Metanephros (tissue), 2 donors: ENCODE measurements at places on chromosomes 7 and 10. TPM values are rescaled to one million over a fixed set of nuclear protein-coding genes. Genes with fewer than 3 reads are reported as not detected.

Gene ARMC3
- total RNA-seq: 5.5 TPM

Gene PIP
- not detected for total RNA-seq

Gene TFPI2
- 9.8 TPM for total RNA-seq

Gene SLC26A3
- total RNA-seq: not detected

Gene CC2D2B
- 3.8 TPM for total RNA-seq

Gene DPP6
- total RNA-seq: 48.7 TPM

Gene GHRHR
- total RNA-seq: not detected

Gene CPN1
- total RNA-seq: 2.2 TPM

Gene ARHGEF35
- 7.7 TPM for total RNA-seq
